ENCODE measurements at places on chromosomes 6 and 20. TPM values are rescaled to one million over a fixed set of nuclear protein-coding genes. Genes with fewer than 3 reads are reported as not detected.

DNA sequence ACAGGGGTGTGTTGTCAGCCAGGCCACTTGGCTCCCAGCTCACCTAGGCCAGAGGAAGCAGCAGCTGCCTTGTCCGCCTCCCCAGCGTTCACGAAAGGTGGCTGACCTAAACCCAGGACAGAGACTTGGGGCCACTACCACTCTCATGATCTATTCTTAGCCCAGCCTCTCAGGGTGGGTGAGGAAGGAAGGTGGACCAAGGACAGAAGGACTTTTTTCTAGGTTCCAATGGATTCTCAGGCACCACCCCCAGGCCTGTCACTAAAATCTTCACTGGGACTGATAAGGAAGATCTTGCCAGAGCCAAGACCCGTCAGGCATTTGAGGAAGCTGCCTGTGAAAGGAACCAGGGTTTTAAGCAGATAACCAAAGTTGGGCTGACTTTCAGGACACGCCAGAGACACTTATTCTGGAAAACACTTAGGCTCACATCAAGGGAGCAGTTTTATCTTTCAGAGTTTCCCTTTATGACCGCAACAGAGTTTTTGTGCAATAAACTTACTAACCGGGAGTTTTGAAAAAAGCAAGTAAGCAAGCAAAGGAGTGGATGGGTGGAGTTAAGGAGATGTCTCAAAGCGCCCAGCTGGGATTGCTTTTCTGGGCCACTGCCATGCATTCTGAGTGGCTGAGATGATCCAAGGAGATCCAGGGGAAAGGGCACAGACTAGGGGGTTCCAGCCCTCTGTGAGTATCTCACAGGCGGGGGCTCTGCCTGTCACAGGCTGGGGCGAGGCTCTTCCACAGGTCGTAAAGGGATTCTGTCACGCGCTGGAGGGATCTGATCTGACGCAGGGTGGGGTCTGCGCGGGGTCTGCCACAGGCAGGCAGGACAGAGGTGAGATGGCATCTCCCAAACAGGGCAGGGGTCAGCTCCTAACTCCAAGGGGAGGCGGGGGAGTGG, 989 bp downstream of the FITM2 start:
- peak; percentile 13 for DNase-seq

- no peak for DNase-seq
These were observed 9.9 kb downstream of the CYP21A2 start for GRCh38 chr6:32047855-32048766.

GRCh38 chr20:36974660-36975059, 23.2 kb upstream of the SAMHD1 start:
- no peak for DNase-seq

DNA sequence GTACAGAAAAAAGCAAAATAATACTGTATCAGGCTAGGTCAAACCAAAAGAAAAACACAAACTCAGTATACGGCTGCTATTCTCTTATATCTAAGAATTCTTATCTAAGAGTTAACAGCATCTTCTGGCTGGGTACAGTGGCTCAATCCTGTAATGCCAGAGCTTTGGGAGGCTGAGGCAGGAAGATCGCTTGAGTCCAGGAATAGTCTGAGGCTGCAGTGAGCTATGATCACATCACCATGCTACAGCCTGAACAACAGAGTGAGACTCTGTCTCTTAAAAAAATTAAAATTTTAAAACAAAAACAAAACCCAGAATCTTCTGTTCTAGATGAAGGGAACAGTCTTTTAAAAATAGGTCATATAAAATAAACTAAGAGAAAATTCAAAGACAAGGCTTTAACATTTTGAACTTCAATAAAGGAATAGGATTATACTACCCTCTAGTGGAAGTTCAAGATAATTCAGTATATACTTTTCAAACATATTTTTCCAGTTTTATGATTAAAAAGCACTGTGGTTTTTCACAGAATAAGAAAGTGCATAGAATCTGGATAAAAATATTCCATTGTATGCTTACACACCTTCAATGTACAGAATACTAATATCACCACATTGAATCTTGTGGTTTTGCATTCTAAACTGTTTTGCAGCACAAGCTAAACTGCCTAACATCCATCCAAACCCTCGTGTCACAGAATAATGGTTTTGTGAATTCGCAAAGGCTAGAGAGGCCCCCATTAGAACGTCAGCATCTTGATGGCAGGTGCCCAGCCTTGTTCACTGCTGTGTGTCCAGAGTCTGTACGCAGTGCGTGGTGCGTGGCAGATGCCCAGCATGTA, 39.3 kb downstream of the DTNBP1 start:
- DNase-seq, result no peak

The BPIFA1 gene
- total RNA-seq, result not detected

All from spinal cord (tissue), 10 donors.